Thyroid gland (tissue), 4 donors: ENCODE measurements at places on chromosomes 11 and 22. TPM values are rescaled to one million over a fixed set of nuclear protein-coding genes. Genes with fewer than 3 reads are reported as not detected.

DNA sequence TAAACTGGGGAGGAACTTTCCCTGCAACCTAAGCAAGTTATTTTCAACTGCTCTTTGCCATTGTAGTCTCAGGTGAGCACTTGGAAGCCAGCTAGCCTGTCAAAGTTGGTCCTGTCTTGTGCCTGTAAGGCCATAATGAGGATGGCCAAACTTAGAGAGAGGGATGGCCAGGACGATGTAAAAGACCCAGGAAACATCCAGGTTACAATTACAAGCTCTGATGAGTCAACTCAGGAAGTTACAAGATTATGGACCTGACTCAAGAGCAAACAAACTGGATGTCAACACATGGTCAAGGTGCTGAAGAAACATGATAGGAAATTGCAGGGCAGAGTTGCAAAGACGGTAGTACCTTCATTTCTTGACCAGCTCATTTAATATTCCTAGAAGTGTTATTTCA is 1.6 kb downstream of the GTPBP1 start:
- DNase-seq: no peak

DNA sequence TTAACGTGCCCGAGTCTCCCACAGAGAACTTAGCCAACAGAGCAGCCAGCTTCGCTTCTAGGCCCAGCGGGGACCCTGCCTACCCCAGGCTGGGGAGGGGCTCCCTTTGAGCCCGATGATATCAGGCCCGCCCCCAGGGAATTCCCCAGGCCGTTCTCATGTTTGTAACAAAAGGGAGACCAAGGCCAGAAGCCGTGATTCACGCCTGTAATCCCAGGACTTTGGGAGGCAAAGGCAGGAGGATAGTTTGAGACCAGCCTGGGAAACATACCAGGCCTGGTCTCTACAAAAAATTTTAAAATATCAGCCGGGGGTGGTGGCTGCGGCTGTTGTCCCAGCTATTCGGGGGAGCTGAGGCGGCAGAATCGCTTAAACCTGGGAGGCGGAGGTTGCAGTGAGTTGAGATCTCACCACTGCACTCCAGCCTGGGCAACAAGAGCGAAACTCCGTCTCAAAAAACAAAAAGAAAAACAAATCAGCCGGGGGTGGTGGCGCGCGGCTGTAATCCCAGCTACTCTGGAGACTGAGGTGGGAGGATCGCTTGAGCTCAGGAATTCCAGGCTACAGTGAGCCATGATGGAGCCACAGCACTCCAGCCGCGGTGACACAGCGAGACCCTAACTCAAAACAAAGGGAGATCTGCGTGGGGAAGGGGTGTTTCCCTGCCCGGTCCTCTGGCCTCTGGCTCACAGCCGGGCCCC is 1.7 kb downstream of the DRD4 start:
- peak; percentile 65 for DNase-seq

GRCh38 chr11:21895686-21896085 is 297.2 kb upstream of the ANO5 start:
- DNase-seq: no peak

GRCh38 chr11:35065566-35065965 is 73.4 kb upstream of the CD44 start:
- no peak for DNase-seq

DNA sequence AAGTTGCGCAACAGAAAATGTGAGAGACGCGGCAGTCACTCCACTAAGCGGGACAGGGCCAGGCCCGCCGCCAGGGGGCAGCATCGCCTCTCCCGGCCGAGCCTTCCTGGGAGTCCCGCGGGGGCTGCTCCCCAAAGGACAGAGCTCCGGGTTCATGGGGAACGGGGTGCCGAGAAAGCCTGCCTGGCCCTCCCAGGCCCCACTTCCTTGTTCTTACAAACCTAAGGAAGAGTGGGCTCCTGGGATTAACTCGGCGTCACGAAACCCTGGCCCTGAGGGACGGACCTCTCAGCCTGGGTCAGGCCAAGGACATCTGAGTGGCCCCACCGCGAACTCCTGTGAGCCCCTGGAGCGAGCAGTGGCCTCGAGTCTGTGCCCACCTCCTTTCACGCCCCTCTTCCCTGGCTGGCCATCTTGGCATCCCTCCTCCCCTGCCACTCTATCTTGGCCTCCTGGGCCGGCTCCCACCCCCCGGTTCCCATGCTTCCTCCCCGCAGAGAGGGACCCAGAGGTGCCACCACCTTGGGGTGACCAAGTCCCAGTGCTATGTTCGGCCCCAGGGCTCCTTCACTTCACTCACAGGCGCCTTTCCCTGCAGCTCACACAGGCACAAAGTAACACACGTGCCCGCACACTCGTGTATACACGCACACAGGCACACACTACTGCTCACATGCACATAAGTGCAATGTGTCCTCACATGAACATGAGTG is 99.9 kb upstream of the FGF3 start:
- peak; percentile 68 for DNase-seq

DNA sequence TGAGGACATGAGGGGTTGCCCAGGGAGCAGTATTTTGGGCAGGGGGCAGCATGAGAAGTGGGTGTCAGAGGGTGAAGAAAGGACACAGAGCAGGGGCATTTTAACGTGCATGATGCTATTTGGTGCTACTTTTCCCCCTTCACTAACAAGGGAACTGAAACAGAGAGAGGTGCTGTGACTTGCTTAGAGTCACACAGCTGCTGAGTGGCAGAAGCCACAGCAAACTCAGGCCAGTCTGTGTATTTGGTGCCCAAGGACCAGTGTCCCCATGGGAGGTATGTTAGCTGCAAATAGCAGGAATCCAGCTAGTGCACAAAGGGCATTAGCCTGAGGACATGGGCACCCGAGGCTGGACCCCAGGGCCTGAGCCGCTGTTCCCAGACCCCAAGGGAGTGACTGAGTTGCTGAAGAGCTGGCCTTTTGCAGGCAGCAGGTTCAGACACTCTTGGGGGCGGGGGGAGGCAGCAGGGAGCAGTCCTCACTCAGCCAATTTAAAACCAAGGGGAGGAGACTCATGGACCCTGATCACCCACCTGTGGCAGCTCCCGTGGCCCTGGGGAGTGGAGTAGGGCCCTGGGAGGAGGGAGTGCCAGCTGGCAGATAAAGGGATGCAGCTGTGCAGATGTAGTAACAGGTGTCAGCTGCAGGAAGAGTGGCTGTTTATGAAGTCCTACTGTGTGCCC is 14.6 kb downstream of the PARVG start:
- DNase-seq: no peak

- DNase-seq: no peak
Observed at GRCh38 chr11:67631411-67631810, 1.7 kb upstream of the NUDT8 start.

DNA sequence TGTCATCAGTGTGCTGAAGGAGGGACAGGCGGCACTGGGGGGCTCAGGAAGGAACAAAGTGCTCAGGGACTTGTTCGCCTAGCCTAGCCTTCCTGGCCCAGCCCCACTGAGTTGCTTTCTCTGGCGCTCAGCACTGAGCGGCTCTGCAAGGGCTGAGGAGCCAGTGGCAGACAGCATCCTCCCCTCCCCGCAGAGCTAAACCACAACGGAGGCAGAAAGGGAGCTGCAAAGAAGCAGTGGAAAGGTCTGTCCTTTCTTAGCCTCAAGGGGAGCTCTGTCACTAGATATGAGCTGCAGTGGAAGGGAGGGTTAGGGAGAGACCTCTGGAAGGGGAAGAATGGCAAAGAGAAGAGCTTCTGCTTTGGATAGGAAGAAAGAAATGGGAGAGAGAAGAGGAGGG is 89.7 kb upstream of the PHOX2A start:
- DNase-seq: no peak

DNA sequence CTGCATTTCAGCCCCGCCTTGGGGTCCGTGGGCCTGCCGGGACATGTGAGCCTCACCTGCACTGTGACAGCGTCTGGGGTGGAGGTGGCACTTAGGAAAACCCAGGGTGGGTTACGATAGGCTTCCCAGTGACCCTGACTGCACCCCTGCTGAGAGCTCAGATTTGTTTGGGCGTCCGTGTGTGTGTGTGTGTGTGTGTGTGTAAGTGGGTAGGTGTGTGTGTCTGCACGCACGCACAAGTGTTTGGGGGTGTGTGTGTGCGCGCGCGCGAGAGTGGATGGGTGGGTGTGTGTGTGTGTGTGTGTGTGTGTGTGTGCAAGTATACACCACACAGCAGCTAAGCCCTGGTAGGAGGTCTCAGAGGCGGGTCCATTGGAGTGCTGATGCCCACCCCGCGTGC is 12.1 kb upstream of the ARHGAP8 start:
- no peak for DNase-seq

DNA sequence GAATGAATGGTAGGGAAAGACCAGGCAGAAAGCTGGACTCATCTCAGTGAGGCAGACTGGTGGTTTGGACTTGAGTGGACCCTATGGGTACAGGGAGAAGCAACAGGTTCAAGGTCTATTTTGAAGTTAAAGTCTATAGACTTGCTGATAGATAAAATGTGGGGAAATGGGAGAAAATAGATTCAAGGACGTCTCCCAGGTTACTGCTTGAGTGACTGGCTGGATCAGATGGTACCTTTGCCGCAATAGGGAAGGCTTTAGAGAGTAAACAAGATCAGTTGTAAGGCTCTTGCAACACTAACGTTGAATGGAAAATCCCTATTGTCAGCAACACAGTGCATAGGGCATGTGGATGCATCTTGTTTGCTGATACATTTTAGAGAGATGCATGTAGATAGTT is 27.4 kb downstream of the SEZ6L start:
- no peak for DNase-seq

- no peak for DNase-seq
Observed at GRCh38 chr11:61836193-61836592, 8.1 kb downstream of the FADS2 start.

GRCh38 chr11:18790883-18791206 is 753 bp downstream of the PTPN5 start:
- no peak for DNase-seq

DNA sequence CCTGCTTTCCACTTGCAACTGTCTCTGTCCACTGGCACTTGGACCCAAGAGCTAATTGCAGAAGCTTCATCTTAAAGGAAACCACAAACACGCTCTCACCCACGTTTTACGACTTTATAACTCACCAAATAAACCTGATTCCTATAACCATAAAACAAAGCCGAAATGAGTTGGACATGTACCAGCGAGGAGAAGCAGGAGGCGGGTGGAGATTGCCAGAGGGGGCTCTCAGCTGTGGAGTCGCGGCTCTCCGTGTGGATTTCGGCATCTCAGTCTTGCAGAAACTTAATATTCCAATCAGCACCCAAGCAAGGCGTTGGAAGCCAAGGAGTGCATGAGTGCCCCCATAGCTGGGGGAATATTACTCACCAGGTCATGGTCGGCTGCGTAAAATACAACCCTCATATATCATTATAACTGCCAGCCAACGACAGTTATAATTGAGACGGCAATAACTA is 483.6 kb downstream of the MN1 start:
- no peak for DNase-seq

GRCh38 chr11:133619397-133619796 is 87.1 kb upstream of the OPCML start:
- no peak for DNase-seq

DNA sequence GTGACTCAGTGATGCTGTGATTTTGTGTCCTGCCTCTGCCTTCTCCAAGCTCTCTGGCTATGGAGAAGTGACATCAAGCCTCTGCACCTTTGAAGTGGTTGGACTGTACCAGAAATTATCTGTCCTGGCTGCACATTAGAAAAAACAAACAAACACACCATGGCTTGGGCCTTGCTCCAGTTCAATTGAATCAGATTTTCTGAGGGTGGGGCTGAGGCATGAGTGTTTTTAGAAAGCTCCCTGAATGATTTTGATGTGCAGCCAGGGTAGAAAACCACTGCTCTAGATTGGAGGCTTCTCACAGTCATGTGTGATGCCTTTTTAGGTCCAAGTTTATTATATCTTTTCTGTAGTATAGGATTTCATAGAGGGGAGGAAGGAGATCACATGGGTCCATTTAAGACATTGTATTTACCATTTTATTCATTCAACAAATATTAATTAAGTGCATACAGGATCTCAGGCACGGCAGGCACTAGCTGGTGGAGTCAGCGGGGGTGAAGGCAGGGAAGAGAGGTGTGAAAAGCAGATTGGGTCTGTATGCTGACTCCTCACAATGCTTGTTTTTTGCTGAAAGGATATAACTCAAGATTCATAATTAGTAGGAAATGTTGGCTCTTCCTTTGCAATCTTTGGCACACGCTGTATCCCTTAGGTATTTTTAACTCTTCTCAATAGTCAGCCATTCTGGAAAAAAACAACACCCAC is 7.1 kb upstream of the VSTM5 start:
- no peak for DNase-seq

- DNase-seq: peak; percentile 56
Observed at GRCh38 chr22:35842954-35843353, 125.3 kb downstream of the APOL5 start.

- no peak for DNase-seq
Observed at GRCh38 chr11:34126959-34127848, 21.8 kb downstream of the NAT10 start.

DNA sequence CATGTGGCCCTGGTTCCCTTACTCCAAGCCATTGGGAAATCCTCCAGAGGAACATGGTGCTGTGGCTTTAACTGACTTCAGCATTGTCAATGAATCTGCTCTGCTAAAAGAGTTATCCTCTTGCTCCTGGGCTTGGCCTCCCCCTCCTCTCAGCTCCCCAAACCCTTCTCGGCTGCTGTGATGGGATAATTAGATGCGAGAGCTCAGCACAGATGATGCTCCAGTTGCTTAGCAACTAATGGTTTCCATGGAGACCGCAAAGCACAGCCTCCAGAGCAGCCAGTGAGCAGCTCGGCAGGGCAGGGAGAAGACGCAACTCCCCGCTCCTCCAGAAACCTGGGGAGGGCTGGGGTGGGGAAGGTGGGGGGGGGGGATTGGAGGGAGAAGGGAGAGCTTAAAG is 2.8 kb upstream of the UPK2 start:
- no peak for DNase-seq

- no peak for DNase-seq
Observed at GRCh38 chr11:16126362-16126761, 230.0 kb downstream of the SOX6 start.

DNA sequence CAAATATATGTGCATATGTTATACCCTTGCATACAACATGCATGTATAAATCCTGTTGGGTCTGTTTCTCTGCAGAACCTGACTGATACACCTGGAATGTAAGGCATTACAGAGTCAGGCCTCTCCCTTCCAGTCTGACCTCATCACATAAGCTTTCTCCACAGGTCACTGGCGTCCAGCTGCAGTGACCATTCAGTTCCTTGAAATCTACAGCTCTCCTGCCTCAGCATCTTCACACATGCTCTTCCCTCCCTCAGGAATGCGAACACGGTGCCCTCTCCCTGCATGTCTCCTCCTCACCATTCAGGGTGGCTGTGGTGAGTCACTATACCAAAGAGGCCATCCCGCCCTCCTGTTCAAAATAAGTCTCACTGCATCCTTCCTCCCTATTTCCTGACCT is 657.8 kb upstream of the B3GAT1 start:
- DNase-seq: no peak

- no peak for DNase-seq
Observed at GRCh38 chr11:112178428-112178827, 3.1 kb downstream of the BCO2 start.

- no peak for DNase-seq
Observed at GRCh38 chr11:1568441-1568911, 3.6 kb downstream of the DUSP8 start.

GRCh38 chr22:21014202-21014725 is 701 bp upstream of the P2RX6 start:
- DNase-seq: peak; percentile 82

Gene TSGA10IP
- total RNA-seq: not detected

Gene GAL3ST1
- total RNA-seq: not detected

Gene CCDC73
- total RNA-seq: not detected

Gene KCNJ4
- not detected for total RNA-seq

Gene CELF1
- total RNA-seq: 144 TPM

Gene SCGB1C1
- total RNA-seq: not detected

Gene OTOG
- total RNA-seq: not detected

Gene OR5AN1
- total RNA-seq: not detected

Gene DRD4
- not detected for total RNA-seq
